ENCODE measurements at places on chromosomes 5 and 9.

GRCh38 chr5:141763541-141763940 is 81.5 kb upstream of the ARAP3 start:
- no peak for DNase-seq

GRCh38 chr5:178688551-178688950 is 41.9 kb downstream of the ZNF354A start:
- DNase-seq: no peak

- no peak for DNase-seq
Observed at GRCh38 chr5:98795243-98795642, 21.8 kb downstream of the RGMB start.

DNA sequence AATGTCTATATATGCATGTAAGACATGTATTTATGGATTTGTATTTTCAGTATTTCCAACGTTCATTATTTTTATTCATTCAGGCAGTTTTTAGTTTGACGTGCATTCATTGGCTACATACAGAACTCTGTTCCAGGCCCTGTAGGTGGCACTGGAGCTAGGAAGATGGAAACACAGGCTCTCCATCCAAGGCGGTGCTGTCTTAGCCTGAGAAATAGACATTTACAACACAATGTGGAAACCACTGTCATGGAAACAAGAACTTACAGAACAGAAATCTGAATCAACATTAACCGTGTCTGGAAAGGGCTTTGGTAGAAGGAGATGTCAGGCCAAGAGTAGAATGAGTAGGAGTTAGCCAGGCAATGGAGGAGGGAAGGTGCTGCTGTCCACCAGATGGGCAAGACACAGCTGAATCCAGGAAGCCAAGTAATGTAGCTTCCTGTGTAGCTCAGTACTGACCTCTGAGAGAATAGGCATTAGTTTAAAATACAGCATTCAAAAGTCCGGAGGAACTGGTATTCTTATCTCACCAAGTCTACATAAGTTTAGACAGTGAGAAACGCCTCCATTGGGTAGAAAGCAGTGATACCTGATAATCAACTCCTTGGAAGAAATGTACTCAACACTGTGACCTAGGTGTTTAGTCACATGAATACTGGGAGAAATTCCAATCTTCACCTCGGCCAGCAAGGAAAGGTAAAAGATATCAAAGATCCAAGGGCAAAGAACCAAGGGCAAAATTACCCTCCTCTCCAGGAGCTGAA is 388.6 kb upstream of the CDH6 start:
- DNase-seq: no peak

GRCh38 chr9:108521063-108521590 is 334.7 kb downstream of the ACTL7B start:
- DNase-seq: no peak

GRCh38 chr9:31275419-31275818 is 1109.0 kb upstream of the ACO1 start:
- no peak for DNase-seq

DNA sequence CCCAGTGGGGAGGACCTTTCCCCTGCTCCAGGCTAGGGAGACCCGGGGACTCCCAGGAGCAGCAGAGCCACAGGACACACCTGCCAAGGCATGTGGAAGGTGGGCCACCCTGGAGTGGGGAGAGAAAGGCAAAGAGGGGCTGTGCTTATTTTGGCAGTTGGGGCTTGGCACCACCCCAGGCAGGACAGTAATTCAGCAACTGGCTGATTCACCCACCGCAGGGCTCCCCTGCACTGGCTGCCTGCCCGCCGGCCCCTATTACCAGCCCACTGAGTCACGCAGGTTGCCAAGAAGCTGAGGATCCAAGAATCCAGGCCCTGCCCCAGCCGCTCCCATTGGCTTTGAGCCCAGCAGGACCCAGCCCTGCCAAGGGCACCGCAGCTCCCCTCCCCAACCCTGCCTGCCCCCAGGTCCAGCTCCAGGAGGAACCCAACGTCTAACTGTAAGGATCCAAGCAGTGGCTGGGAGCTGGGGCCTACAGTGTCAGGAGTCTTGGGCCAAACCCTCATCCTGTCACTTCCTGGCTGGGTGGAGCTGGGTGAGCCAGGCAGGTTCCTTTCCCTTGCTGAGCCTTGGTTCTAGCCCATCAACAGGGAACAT is 14.2 kb upstream of the RALGDS start:
- DNase-seq: no peak

- DNase-seq: no peak
Observed at GRCh38 chr9:6409811-6410210, 3.2 kb upstream of the UHRF2 start.

- no peak for DNase-seq
Observed at GRCh38 chr5:145101246-145101645, 733.9 kb downstream of the PRELID2 start.

- DNase-seq: no peak
Observed at GRCh38 chr9:131459056-131459455, 43.7 kb upstream of the POMT1 start.

- DNase-seq: no peak
Observed at GRCh38 chr5:147208134-147208533, 26.7 kb upstream of the STK32A start.

GRCh38 chr5:151004499-151004898 is 15.9 kb upstream of the GPX3 start:
- no peak for DNase-seq

DNA sequence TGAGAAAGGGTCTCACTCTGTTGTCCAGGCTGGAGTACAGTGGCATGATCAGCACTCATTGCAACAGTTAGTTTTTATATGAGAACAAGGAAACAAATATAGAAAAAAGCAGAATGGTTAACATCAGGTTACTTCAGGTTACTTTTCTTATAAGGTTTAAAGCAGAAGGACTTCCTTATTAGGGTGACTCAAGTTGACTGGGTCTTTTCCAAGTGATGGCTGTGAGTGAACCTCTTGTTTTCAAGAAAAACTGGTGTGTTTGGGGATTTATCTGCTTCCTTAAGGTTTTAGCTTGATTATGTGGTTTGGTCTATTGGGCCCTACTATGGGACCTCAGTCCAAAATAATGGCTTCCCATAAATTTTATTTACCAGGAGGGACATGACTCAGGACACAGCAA is 99.2 kb downstream of the ARRDC3 start:
- peak; percentile 53 for DNase-seq
